ENCODE measurements at places on chromosomes 7 and 10.

DNA sequence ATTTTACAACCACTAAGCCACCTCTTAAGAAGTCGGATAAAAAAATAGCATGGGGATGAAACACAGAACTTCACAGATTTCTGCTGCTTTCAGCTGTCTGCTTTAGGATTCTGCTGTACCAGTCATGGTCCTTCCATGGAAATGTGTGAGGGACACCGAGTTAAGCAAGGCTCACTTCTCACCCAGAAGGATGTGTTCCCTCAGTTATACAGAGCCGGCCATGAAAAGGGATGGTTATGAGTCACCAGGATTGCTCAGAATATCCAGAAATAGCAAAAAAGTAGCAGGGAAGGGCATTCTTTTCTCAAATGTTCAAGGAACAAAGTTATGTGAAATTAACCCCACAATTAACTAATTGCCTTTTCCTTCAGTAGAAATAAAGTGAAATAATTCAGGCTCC lies 124.4 kb downstream of the AMPH start:
- DNase-seq: no peak

DNA sequence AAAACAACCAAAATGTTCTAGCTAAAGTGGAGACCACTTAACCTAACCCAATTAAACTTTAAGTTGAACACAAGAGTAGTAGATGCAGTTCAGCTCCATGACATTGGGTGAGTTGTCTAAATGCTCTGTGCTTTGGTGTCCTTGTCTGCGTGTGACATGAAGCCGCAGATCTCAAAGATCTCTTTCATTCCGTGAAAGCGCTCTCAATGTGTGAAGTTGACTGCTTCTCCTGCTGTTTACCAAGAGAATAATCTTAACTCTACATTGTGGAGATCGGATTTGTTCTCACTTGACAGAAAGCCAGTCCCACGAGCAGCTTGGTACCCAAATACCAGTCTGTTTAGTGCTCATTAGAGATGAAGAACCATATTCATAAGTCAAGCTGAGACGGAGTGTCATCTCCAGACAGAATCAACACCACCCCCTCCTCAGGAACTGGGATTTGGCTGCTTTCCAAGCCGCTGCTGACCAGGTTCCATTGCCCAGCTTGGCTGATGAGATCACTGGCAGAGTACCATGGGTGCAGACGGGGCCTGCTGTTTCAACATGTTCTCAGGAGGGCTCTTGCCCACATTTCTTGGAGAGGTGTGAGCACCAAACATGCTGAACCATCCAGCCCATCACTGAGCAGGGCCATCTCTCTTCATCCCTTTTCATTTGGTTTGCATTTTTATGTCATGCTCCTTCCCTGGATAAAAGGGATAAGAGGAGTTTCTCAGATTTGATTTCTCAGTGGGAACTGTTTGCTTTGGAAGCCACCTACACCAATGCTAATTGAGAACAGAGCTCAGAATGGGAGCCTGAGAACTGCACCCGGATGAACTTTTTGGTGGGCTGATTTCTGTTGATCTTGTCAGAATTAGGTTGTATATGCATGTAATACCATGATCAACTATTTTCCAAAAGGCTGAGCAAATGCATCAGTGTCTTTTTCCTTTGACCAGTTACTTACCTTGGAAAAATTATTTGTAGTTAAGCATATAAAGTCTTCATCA lies 95.8 kb upstream of the AGBL3 start:
- no peak for DNase-seq

DNA sequence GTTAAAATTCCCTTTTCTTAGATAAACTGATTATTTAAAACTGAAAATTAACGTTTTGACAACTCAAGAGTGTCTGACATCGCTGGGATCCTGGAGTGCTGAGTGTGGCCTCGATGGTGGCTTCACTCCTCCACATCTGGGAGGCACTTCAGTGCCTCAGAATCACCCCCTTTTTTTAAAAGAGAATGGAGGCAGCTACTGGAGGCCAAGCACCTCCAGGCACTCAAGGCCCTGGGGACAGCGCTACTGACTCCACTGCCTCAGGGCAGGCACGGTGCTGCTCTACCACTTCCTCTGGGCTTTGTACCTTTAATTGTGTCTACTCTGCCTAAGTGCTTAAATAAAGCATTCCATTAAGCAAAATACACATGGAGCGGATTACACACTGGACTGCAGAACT lies 27.2 kb upstream of the NCAPG2 start:
- no peak for DNase-seq

DNA sequence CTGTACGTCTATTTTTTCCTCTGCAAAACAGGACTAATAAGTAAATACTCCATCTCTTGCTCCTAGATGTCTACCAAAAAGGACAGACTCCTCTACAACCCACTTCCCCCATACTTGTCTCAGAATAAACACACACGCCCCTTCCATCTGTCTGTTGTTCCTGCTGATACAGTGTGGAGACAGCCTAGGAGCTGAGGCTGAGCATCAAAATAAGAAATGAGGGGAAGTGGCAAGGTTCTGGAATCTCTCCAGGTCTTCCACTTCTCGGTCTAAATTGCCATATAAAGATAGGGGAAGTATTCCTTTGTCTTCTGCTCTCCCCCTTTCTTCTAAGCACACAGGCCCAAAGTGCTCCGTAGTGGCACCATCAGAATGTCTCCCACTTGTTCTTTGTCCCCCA lies 30.8 kb upstream of the VSIR start:
- DNase-seq: no peak

DNA sequence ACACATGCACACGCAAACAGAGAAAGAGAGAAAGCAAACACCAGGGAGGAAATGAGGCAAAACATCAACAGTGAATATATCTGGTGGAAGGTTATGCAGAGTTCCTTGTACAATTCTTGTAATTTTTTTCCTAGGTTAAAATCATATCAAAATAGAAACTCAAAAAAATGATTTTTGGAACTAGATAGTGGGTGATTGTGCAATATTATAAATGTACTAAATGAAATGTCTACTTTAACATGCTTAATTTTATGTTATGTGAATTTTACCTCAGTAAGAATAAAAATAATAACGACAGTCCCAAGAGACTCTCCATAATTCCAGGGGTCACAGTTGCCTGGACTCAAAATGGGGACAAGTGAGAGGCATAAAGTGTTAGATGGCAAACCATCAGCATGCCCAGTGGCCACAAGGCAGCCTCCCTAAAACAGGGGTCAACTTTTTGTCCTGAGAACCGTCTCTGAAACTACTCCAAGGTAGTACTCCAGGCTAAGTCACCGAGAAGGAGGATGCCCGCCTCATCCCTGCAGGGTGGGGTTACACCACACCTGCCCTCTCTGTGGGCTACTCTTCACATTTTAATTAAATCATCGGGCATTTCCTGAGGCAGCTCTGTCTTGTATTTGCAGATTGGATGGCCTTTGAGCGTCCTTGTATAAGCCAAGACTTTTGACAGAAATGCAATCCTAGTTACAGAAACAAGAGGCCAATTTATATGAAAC lies 267.7 kb downstream of the ELMO1 start:
- no peak for DNase-seq

GRCh38 chr7:133709036-133709880 lies 417.9 kb upstream of the LRGUK start:
- DNase-seq: no peak

- DNase-seq: no peak
Measured at GRCh38 chr10:114303556-114303955, 64.5 kb downstream of the VWA2 start.

DNA sequence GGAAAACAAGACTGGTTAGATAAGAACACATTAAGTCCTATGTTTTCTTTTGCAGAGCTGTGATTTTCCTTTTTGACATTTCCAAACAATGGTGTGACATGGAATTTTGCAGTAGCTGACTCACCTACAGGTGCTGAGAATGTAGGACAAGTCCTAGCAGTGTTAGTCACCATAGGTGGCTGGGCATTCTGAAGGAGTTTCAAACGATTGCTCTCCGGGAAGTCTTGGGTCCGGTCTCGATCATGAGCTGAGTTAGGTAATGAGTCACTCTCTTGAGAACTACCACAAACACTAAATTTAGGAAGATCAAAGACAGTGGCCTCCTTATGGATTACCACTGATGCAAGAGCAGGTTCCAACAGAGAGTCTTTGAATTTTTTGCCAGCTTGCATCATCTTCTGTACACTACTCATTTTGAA lies 3.6 kb downstream of the FIGNL1 start:
- DNase-seq: no peak
